H54 (cell line): ENCODE measurements at places on chromosomes 11 and 22.
A peak's percentile ranks its signal among the peaks of the same experiment; 100 is the strongest.

DNA sequence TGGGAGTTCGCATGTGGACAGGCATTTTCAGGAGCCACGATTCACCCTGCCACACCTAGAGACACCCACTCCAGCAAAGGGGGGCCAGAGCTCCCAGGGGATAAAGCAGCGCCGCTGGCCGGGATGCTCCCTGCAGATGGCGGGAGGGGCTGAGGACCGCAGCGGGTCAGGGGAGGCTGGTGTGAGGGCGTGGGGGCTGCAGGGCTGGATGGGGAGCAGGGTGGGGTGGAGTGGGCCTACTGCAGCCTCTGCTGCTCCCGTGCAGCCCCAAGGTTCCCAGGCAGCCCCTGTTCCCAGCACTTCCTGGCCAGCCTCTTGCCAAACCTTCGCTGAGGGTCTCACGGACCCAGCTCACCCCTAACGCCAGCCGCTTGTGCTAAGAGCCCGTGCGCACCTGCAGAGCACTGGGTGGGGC is 13.0 kb downstream of the MUC5B start:
- DNase-seq = no peak

- DNase-seq = no peak
These were observed 54.3 kb downstream of the SWAP70 start for GRCh38 chr11:9718147-9718546.

DNA sequence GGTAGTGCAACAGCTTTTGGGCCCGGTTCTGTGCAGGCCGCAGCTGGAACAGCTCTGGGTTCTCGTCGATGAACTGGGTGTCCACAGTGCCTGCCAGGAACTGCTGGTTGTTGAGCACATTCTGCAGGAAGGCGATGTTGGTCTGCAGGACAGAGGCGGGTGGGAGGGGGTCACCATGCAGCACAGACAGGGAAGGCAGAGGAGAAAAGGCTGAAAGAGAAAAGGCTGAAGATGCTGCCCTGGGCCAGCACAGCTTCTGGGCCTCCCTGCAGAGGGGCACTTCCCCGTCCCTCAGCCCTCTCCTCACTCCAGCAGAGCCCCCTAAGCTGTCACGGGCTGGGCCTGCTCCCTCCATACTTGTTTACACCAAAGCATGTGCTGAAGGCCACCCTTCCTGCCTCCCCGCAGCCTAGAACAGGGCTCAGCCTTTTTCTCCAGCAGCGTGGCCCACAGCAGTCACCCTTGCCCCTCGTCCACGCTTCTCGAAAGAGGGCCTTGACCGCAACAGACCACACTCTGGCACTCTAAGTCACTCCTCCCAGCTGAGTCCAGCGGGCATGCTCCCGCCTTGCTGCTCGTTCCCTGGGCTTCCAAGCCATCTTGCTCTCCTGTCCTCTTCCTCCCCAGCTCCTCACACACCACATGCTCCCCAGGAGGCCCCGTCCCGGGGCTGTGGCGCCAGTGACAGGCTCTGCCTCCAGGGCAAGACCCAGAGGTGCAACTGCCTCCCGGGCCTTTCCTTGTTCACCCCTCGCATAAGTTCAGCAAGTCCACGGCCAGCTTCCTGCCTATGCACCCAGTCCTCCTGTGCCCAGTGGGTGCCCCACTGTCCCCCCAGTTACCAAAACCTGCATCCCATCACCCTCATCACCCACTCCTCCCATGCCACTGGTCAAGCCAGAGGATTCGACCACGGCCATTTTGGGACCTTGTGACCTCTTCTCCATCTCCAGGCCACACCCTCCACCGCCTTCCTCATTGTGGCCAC is 3.3 kb upstream of the LRFN4 start:
- DNase-seq = no peak

DNA sequence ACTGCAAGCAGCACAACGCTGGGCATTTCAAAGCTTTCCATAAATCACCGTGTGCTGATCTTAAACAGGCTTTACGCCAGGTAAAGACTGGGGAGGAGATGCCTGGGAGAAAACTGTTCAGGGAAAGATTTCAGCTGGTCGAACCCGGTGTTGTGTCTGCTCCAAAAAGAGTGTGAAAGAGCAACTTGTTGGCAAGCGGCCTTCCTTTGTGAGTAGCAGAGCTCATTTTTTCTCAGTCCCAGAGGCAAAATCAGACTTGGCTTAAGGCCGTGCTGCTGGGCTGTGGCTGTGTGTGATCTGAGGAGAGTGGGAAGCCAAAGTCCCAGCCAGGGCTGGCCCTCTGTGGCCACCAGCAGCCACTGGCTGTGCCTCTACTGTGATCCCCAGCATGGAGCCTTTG is 75.7 kb upstream of the E2F8 start:
- DNase-seq = no peak

DNA sequence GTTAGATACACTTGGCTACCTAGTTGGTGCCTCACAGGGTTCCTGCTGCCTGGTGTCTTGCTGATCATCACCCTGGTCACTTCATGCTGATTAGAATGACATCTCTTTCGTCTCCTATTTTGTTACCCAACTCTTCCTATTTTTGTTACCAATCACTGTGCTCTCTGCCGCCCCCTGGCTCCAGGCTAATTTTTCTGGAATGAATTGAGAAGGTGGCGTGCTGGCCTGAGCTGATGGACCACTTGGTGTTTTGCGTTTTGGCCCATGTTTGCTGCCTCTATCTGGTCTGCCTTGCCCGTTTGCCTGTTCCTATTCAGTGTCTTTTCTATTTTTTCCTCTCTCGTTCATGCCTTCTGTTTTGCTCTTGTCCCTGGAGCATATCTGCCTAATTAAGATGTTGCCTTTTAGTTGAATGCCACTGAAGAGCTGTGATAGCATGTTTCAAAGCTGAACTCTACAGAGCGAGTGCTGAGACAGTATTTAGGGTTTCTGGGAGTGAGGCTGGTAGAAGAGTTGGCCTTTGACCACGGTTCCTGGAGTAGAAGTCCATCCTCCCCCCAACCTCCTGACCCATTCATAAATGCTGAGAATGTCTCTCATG is 5.9 kb upstream of the ATF4 start:
- no peak for DNase-seq

- no peak for DNase-seq
These were observed 124.2 kb upstream of the B3GAT1 start for GRCh38 chr11:134536219-134536618.

GRCh38 chr22:29306175-29306834 is at the start of gene GAS2L1:
TSS of gene GAS2L1 (plus strand) at chr22:29306650. CDS start at chr22:29308106, 1,456 bp downstream.
- peak; percentile 83 for DNase-seq

DNA sequence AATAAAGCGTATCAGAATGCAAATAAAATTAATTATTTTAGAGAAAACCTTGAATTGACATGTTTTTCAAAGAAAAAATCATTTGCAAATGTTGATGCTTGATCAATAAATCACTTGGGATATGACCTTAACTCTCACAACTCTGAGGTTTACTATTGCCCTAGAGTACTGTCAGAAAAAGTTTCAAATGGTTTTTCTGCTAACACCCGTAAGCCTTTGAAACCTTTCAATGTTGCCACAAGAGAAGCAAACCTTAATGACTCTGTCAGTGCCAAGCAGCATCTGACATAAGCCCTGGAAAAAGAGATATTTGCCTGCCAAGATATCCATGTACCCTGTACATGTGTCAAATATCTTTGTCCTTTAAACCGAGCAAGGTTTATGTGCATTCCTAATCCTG is 384.3 kb upstream of the ARHGAP42 start:
- no peak for DNase-seq

DNA sequence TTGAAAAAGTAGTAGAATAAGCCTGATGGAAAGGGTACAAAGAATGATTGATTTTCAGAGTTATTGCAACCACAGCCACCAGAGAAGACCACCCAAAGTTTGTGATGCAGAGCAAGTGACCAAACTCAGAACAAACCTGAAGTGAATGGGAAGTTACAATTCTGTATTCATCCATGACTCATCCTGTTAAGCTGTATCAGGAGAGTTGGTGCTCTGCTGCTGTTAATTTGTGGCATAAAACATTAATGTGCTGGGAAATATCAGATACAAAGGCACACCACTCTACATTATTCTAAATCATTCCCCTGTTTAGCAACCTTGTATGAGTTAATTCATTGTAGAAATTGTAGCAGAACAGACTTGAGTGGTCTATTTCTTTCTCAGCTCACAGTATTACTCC is 19.6 kb upstream of the PDGFD start:
- no peak for DNase-seq

DNA sequence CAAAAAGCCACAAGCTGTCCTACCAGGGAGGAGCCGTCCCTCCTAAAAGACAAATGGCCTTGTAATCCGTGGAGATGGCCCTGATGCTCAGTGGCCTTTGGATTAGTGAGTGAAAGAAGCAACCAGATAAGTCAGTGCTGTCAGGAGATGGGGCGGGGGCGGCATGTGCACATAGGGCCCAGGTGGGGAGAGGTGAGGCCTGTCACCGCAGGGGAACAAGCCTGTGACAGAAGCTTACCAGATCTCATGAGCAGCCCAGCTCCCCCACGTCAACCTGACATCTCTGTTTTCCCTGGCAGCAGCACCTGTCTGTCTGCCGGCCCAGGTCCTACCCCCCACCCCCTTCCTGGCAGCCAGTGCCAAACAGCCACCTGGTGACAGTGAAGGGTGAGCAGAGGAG is 162.6 kb downstream of the BUD13 start:
- DNase-seq = no peak

DNA sequence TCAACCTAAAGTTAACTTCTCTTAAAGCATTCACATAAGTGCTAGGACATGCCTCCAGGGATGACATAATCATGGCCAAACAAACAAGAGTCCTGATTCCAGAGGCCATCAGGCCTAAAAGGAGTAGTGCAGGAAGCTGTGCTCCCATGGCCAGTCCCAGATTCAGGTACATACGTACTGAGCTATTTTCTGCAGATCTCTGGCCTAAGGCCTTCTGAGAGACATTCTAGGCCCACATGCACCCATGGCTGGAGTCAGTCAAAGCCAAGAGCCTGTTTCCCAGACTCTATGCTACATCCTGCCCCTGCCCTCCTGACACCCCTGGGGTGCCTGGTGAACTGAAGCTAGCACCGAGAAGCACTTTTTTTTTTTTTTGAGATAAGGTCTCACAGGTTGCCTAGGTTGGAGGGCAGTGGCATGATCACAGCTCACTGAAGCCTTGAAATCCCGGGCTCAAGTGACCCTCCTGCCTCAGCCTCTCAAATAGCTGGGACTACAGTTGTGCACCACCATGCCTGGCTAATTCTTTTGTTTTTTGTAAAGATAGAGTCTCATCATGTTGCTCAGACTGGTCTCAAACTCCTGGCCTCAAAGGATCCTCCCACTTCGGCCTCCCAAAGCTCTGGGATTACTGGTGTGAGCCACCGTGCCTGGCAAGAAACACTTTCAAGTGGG is 553 bp downstream of the CD3D start:
- DNase-seq = no peak

DNA sequence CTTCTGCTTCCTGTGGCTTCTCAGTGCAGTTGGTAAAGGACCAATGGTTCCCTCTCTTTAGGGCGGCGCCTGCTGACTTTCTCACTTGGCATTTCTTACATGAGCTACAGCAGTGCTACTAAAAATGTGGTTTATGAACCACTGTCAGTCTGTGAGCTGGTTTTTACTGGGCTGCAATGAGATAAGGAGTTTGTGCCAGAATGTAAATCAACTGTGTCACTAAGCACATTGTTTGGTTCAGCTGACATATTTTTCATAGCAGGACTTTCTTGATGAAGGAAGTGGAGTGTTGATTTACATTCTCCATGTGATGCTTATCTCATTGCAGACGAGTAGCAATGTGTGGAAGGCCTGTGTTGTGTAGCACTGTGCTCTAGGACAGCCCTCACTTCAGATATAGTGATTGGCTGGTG is 463.3 kb downstream of the SOX6 start:
- DNase-seq = no peak

DNA sequence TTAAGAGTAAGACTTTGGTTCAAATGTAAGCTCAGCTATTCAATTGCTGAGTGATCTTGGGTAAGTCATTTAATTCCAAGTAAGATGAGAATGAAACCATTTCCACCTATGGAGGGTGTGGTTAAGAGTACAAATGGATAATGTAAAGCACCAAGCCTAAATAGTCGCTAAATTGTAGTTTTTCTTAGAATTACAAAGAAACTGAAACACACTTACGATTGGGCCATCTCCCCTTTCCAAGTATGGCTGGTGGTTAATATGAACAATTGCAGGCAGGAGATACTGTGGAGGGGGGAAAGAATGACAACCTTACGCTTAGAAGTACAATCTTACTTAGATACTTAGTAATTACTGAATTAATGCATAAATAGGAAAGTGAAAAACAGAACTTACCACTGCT is 8.2 kb downstream of the DDX17 start:
- DNase-seq = no peak

- DNase-seq = no peak
These were observed 31.3 kb upstream of the YPEL1 start for GRCh38 chr22:21766691-21767462.

GRCh38 chr22:50146439-50147238 is 23.9 kb upstream of the PANX2 start:
- no peak for DNase-seq

DNA sequence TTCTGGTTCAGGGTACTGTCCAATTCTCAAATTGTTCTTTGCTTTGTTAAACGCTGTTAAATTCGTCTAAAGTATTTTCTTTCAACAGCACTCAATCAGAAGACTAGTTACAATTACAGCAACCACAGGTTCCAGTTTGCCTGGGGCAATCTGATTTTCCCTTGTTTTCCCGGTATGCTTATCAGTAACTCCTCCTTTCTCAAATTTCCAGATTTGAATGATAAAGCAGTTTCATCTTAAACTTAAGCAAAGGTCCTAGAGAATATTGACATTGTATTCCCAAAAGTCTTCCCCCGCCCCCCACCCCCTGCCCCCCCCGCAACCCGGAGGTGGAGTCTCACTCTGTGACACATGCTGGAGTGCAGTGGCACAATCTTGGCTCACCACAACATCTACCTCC is 10.5 kb upstream of the USP28 start:
- DNase-seq = no peak

DNA sequence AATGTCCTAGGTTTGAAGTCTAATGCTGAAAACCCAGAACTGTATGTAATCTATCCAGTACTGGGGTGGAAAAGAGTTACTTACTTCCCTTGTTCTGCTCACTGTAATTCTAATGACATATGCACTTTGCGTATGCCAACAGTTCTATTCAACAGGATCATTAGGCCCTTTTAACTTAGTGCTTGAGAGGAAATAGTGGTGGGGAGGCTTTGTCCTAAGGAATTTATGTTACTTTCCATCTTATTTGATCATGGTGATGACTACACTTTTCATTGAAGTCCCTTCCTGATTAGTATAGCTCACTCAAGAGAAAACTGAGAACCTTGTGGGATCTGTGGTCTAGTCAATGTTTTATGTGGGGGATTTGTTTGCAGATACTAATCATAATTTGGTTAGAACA is 348.2 kb downstream of the GUCY1A2 start:
- no peak for DNase-seq

- no peak for DNase-seq
These were observed 29.3 kb downstream of the ZBTB16 start for GRCh38 chr11:114088836-114089235.

- DNase-seq = no peak
These were observed 309.6 kb downstream of the TBC1D22A start for GRCh38 chr22:47071807-47072641.

- no peak for DNase-seq
These were observed 1.0 kb downstream of the SSTR3 start for GRCh38 chr22:37211075-37211865.

DNA sequence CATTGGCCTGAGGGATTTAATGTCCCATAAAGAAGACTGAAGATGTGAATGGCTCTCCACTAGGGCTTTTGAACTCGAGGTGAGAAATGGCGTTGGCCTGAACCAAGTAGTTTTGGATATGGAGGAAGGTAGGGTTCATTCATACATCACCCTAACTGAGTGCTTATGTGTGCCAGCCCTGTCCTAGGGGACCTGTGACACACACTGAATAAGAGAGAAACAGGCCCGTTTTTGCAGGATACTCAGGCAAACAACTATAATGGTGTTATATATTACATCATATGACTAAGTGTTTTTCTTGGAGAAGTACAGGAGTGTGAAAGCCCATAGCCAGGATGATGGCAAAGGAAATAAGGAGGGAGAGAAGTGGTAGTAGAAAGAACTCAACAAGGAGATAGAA is 368.1 kb downstream of the TMEM135 start:
- no peak for DNase-seq
